Muscle of back (tissue), 13 donors: ENCODE measurements at places on chromosomes 1 and 21.

DNA sequence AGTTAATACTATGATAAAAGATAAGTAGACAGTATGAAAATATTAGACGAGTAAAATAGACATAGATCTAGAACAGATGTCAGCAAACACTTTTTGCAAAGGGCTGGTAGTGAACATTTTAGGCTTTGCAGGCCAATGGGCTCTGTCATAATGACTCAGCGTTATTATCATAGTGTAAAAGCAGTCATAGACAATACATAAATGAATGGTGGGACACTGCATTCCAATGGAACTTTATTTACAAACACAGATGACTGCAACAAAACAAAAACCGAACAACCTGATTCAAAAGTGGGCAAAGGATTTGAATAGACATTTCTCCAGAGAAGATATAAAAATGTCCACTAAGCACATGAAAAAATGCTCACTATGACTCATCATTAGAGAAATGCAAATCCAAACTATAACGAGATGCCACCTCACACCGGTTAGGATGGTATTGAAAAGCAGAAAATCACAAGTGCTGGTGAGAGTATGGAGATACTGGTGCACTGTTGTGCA is 7.3 kb downstream of the GSTM5 start:
- DNase-seq: no peak

DNA sequence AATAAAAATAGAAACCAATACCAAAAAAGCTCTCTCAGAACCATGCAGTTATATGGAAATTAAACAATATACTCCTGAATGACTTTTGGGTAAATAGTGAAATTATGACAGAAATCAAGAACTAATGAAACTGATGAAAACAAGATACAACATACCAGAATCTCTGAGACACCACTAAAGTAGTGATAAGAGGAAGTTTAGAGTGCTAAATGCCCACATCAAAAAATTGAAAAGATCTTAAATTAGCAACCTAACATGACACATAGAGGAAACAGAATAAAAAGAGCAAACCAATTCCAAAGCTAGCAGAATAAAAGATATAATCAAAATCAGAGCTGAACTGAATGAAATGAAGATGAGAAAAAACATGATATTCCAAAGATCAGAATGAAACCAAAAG is 430.9 kb downstream of the LTN1 start:
- DNase-seq: no peak

- no peak for DNase-seq
Observed at GRCh38 chr1:15151377-15151806, 2.2 kb upstream of the TMEM51 start.

DNA sequence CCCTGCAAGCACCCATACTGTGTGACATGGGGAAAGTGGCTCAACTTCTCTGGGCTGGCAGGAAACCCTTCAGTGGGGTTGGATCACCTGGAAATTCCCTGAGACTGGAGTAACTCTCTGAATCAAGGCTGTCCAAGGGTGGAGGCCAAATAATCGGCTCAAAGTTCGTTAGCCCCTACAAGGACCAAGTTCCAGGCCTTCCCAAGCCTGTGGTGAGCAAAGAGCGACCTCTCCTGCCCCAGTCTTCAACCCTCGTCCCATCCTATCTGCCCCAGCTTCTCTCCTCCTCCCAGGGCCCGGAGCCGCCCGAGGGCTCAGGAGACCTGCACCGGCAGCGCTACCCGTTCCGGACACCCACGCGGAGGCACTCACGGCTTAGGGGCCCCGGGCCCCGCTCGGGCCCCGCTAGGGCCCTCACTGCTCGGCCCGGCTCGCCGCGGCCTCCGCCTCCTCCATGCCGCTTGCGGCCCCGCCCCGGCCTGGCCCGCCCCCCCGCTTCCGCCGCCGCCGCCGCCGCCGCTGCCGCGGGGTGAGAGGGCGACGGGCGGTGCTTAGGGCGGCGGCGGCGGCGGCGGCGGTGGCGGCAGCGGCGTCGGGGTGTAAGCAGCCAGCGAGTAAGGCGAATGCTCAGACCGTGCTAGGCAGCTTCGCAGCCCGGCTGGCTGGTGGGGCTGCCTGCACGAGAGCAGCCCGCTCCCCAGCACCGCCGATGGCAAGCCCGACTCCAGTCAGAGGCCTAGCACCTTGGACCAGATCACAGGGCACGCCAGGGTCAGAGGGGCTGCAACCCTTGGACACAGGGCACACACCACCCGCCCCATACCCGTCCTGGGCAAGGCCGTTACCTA is at the start of gene POMGNT1:
POMGNT1 (minus strand) TSS at position 471 of the 848 bp plus-strand sequence. CDS start 613 bp downstream, outside the sequence.
- peak; percentile 56 for DNase-seq

DNA sequence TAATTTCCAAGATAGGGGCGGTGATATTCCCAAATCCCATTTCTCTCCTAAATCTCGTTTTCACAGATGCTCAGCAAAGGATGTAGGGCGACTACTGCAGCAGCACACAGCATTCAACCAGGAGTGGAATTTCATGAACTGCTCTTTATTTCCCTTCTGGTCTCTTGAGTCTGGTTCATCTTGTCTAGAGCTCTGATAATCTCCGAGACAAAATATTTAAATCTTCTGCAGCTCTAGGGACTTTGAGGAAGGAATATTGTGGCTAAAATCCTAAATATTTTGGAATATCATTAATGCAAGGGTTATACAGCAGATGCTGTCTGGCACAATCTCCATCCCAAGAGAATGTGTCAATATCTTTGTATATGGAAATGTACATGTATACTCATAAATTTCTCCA is 45.4 kb downstream of the KIF26B start:
- no peak for DNase-seq

- peak; percentile 64 for DNase-seq
Observed at GRCh38 chr1:119040906-119041305, 52.8 kb upstream of the TBX15 start.

GRCh38 chr1:89953929-89954328 is 41.0 kb upstream of the ZNF326 start:
- no peak for DNase-seq

GRCh38 chr1:38569932-38570656 is 289.5 kb downstream of the RRAGC start:
- no peak for DNase-seq

GRCh38 chr1:6414443-6414844 is 5.3 kb downstream of the HES2 start:
- DNase-seq: peak; percentile 4

DNA sequence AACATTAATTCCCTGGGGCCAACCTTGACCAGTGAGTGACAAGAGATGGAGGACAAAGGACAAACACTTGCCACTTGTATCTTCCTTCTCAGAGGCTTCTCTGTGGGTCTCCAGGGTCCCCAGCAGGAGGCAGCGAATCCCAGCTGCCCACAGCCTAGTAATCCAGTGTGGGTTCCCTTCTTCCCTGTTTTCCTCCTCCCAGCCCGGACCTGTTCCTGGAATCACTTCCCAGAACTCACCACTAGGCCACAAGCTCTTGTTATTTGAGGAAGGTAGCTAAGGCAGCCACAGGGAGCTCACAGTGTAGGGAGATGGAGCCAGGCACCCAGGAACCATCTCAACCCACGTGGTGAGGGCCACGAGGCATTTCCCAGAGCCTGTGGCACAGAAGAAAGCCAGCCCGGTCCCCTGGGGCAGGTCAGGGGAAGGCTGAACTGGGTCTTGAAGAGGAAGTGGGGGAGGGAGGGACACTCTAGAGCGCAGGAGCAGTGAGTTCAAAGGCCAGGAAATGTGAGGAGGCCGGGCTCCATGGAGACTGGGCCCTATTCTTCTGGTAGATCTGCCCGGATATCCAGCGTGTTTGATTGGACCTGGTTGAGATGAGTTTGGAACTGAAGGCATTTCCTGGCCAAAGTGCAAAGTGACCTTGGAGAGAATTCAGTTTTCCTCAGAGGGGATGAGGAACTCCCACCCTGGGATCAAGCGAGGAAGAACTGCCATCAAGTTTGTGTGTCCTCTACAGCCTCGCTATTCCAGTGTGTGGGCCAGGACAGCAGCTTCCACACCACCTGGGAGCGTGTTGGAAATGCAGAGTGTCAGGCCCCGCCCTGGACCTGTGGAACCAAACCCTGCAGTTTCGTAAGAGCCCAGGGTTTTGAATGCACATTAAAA is 20.3 kb upstream of the C2CD2 start:
- DNase-seq: no peak

DNA sequence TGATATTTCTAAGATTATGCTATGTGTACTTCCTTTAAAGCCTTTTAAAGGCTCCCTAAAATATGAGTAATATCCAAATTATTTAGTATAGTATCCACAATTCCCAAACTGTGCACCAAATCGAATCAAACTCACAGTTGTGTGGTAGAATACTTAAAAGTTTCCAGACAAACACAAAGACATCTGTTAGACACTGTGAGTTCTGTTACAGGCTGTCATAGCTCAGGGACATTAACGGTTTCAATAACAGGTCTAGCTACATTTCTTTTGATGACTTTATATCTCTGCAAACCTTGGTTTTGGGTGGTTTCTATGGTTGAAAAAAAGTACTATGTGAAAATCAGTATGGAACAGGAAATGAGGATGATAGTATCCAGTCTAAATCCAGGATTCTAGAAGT is 36.9 kb upstream of the NEK7 start:
- no peak for DNase-seq
